ENCODE measurements at places on chromosomes 1 and 21.
A peak's percentile ranks its signal among the peaks of the same experiment; 100 is the strongest.

DNA sequence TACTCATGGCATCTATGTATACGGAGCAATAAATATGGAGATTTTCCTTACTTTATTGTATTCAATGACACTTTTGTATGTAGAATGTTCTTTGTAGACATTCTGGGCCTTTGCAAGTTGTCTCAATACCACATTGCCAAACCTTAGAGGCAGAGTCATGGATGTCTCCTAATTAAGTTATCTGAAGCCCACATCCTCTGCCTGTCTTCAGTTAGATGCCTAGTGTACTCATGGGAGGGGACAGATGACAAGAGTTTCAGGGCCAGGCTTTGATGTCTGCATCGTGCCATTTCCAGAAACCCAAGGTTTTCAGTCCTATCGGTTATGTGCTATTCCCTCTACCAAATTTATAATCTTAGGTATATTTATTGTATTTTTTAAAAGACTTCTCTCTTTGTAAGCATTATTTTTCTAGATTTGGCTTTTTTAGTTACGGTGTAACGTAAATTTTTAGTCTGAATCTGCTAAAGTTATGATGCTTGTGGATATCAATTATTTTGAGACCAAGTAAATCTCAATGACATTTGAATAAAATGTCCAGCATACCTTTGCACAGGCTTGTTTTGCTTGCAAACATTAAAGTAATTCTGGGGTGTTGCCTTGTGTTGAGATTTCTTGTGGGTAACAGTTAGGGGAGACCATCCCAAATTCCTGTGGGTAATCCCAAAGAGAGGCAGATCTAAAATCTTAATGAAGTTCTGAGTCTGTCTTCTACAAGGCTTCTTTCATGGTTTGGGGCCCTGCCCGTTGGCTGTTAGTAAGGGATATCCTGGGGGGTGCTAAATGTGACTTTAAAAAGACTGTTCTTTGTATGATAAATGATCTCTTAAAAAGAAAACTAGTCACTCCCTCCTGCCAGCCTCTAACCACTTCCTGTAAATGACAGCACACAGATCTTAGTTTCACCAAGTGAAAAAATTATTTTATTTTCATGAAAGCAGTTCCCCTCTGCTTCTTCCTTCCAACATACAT is 8.0 kb upstream of the MACF1 start:
- peak overlapping the region; percentile 67 for H3K4me3 ChIP-seq
- peaks cover 3% of the 10 kb centered on the region for H3K36me3 ChIP-seq
- H3K27ac ChIP-seq: peak overlapping the region; percentile 99

- H3K4me3 ChIP-seq: peak overlapping the region; percentile 21
- H3K4me1 ChIP-seq: peaks cover 10% of the 10 kb centered on the region
- H3K27me3 ChIP-seq: peaks cover 74% of the 10 kb centered on the region
- no peak overlapping the region for H3K27ac ChIP-seq
- H3K36me3 ChIP-seq: no peaks in the 10 kb centered on the region
Observed at GRCh38 chr1:111990878-111991718, 1.6 kb upstream of the KCND3 start.

GRCh38 chr1:166470014-166470413 is 303.2 kb upstream of the FAM78B start:
- H3K27me3 ChIP-seq: peaks cover 7% of the 10 kb centered on the region
- DNase-seq: no peak
- H3K36me3 ChIP-seq: no peaks in the 10 kb centered on the region
- H3K4me1 ChIP-seq: no peaks in the 10 kb centered on the region
- no peak overlapping the region for H3K4me3 ChIP-seq

GRCh38 chr1:89060091-89060490 is 4.9 kb downstream of the GBP1 start:
- no peaks in the 10 kb centered on the region for H3K27me3 ChIP-seq
- no peak overlapping the region for H3K4me3 ChIP-seq
- H3K36me3 ChIP-seq: peaks cover 93% of the 10 kb centered on the region
- no peak for DNase-seq
- no peak overlapping the region for H3K27ac ChIP-seq

DNA sequence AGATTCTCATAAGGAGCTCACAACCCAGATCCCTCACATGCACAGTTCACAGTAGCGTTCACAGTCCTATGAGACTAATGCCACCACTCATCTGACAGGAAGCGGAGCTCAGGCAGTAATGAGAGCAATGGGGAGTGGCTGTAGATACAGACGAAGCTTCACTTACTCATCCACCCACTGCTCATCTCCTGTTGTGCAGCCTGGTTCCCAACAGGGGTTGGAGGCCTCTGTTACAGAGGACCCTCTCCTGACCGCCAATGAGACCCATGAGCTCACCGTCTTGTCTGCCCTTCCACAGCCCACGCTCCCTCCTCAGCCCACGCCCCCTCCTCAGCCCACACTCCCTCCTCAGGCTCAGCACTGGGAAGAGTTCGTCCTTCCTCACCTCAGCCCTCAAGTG is 39.6 kb downstream of the RSPH1 start:
- H3K4me3 ChIP-seq: no peak overlapping the region
- H3K27ac ChIP-seq: no peak overlapping the region
- peaks cover 29% of the 10 kb centered on the region for H3K4me1 ChIP-seq
- H3K36me3 ChIP-seq: no peaks in the 10 kb centered on the region

DNA sequence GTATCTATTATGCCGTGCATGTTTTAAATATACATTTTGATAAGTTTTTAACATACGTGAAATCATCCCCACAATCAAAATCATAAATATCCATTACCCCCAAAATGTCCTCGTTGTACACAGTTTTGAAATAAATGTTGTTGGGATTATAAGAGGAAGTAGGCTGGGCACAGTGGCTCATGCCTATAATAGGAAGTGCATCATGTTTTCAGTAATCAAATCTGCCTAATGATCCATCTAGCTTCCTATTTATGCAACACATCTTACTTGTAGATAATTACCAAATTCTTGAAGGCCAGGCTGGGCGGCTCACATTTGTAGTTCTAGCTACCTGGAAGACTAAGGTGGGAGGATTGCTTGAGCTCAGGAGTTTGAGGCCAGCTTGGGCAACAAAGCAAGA is 15.0 kb upstream of the IFNGR2 start:
- no peak overlapping the region for H3K4me3 ChIP-seq
- H3K4me1 ChIP-seq: peaks cover 24% of the 10 kb centered on the region
- DNase-seq: no peak
- no peak overlapping the region for H3K27ac ChIP-seq
- peaks cover 76% of the 10 kb centered on the region for H3K27me3 ChIP-seq

DNA sequence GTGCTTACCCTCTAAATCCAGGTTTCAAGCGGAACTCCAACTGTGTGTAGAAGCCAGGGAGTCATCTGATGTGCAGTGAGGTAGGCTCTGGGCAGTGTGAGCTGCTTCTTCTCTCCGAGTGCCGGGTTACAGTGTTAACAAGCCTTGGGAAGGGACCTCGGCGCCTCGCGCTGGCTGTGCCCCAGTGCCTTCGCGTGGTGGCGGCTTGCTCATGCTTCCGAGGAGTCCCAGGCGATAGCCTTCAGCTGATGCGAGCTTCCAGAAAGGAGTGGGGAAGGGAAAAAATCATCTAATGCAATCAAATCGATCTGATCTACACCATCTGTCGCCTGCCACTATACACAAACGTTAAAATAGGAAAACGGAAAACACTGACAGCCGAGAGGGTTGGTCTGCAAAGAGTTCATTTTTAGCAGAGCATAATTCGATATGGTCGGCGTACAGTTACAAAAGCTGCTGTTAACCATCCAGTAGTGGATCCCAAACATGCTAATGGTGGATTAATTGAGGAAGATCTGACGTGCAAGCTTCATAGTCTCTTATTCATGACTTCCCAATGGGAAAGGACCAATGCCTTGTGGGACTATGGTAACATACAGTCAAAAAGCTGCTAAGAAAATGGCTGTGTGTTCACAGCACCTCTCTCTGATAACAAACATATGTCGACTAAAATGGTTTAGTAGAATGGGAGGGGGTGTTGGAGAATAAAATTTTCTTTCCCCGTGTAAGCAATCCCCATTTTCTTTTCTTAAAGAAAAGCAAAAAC is 128.7 kb upstream of the DPYD start:
- H3K27me3 ChIP-seq: peaks cover 68% of the 10 kb centered on the region
- H3K4me1 ChIP-seq: peaks cover 44% of the 10 kb centered on the region
- H3K27ac ChIP-seq: no peak overlapping the region
- peaks cover 3% of the 10 kb centered on the region for H3K36me3 ChIP-seq
- no peak overlapping the region for H3K4me3 ChIP-seq
